ENCODE measurements at places on chromosomes 5 and 9.

DNA sequence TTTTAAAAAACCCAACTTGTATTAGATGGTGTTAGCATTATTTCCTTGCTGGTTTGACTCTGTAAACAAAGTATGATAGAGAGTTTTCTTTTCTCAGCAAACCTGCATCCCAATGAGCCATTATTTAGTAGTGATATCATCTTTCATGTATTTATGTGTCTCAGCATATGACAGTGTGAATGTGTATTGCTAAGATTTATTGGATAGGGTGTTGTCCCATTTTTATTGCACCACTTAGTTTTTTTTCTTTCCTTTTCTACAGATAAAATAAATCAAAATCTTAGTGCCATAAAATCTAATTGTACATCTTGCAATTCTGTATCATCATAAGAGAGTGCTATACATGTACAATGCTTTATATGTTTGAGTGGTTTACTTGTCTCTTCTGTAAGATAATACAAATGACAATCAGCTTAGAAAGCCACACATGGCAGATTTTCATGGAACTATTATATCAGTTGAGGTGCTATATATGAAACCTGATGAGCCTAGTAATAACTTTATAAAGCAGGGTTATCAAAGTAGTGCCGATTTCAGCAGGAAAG is 149.2 kb upstream of the CYLC2 start:
- ATAC-seq = no peak

- ATAC-seq = peak; percentile 26
Measured at GRCh38 chr5:171311322-171312077, 2.5 kb downstream of the TLX3 start.

GRCh38 chr9:7234144-7234543 is 476.4 kb downstream of the KDM4C start:
- ATAC-seq = peak; percentile 52

GRCh38 chr9:89165341-89165740 is 13.3 kb downstream of the SHC3 start:
- ATAC-seq = no peak

DNA sequence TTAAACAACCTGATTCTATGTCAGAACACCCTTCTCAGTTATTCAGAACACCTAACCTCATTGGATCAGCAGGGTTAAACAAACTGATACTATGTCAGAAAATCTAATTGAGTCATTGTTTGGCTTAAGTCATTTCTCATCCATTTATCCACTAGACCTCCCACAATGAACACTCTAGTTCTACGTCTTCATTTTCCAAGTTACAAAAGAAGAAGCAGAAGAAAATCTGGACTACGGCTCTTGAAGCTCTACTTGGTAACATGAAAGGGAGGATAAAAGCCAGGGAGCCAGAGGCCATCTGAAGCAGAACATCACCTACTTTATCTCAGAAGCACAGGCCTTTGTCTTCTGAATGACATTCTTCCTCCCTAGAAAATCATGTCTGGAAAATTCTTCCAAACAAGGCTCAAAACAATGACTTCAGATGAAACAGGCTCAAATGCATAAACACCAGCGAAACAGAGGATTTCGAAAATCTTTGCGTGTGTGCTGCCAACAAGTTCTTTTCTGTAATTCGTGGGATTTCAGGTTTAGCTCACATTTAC is 35.4 kb upstream of the TGFBI start:
- no peak for ATAC-seq

- no peak for ATAC-seq
Measured at GRCh38 chr5:105259581-105260217, 1697.1 kb upstream of the NUDT12 start.

DNA sequence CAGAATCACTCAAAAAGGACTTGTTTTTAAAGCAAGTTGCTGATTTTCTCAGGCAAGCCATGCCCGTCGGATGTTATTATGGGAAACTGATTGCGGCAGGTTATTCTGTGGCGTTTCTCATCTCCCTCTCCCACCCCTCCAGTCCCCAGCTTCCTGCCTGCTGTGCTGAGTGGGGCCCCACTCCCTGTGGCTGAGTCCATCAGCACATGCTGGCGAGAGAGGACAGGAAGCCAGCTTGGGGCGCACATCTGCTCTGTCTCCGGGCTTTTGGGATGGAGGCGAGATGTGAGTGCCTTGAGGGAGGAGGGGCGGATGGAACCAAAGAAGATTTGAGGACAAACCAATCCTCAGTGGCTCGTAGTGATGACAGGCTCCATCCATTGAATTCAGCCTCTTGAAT is 108.0 kb downstream of the DAPK1 start:
- no peak for ATAC-seq

- peak; percentile 67 for ATAC-seq
Measured at GRCh38 chr5:159441441-159441840, 111.2 kb upstream of the IL12B start.

GRCh38 chr5:532521-533242 is 8.4 kb upstream of the SLC9A3 start:
- no peak for ATAC-seq

GRCh38 chr9:136508729-136509500 is 26.1 kb upstream of the SEC16A start:
- no peak for ATAC-seq

GRCh38 chr5:113632996-113633395 is 119.5 kb downstream of the YTHDC2 start:
- ATAC-seq = no peak

Measured in esophagus mucosa (tissue), 1 donor.